ENCODE measurements at places on chromosomes 16 and 17.

GRCh38 chr16:1002399-1003166, 21.0 kb downstream of the SOX8 start:
- peak; percentile 73 for DNase-seq

DNA sequence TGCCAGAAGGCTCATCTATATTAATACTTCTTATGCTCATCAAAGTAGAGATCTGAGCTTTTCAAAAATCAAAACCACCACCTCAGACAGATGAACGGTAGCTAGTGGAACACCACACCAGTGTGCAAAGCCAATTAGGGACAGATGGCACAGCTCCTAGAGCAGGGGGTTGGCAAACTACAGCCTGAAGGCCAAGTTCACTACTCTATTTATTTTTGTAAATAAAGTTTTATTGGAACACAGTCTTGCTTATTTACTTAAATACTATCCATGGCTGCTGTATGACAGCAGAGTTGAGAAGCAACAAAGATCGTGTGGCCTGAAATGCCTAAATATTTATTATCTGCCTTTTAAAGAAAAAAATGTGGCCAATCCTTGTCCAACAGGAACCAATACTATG, 56.8 kb downstream of the AMFR start:
- no peak for DNase-seq

DNA sequence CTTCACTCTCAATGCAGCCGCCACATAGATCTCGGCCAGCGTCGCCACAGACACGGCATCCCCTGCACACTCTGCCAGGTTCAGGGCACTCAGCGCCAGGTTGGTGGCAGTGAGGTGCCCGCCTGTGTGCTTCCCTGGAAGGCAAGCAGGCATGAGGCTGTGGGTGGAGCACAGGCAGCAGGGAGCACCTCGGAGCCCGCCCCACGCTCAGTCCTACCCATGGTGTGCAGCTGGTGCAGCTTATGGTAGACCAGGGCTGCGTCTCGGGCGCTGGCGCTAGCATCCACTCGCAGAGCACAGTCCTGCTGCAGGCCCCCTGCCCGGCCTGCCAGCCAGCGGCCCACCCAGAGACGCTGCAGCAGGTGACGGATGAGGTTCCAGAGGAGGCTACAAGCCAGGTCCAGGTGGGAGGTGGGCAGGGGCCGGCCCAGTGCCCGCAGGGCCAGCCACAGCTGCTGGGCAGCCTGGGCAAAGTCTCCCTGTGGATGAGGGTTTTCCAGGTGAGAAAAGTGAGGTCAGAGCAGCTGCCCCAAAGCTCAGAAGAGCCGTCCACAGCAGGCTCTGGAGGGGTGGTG, 20.5 kb downstream of the SREBF1 start:
- no peak for DNase-seq

DNA sequence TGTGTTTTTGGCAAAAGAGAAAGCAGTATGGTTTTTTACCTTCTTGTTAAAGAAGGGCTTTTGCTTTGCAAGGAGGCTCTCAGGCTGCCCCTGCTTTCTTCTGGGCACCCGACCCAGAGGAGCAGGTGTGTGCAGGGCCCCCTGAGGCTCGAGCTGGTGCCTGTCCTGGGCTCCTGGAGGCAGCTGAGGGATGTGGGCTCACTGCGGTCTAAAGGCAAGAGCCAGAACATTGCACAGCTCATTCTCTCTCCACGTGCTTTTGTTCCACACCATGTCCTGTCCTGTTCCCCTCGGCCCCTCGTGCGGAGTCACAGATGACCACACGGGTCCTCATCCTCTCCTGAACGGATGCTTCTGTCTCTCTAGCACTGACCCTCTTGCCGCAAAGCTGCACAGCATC, 36.7 kb upstream of the CAPN15 start:
- DNase-seq = no peak

GRCh38 chr16:66079671-66080334, 286.7 kb upstream of the CDH5 start:
- DNase-seq = peak; percentile 52

DNA sequence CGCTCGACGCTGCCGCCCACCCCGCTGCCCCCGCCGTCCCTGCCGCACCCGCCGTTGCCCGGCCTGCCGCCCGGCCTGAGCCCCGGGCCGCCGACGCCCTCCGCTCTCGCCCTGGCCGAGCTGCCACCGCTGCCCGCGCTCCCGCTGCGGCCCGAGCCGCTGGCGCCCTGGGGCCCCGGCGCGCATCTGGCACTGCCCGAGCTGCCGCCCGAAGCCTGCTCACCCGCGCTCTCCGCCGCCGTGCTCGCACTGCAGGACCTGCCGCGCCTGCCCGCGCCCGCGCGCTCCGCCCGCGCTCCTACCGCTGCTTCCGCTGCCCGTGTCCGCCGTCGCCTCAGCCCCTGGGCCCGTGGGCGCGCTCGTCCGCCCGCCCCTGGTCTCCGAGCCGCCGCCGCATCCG, 8.4 kb upstream of the CLDN9 start:
- no peak for DNase-seq

- no peak for DNase-seq
These were observed 125.5 kb upstream of the MPHOSPH6 start for GRCh38 chr16:82295290-82296201.

- no peak for DNase-seq
These were observed 417.1 kb downstream of the XYLT1 start for GRCh38 chr16:17053536-17054160.

GRCh38 chr16:57084257-57084770, 8.1 kb upstream of the CPNE2 start:
- peak; percentile 79 for DNase-seq

- peak; percentile 35 for DNase-seq
These were observed 35.5 kb upstream of the ZC3H18 start for GRCh38 chr16:88534638-88535190.

GRCh38 chr16:27403601-27403992, 1.6 kb downstream of the IL21R start:
- no peak for DNase-seq

DNA sequence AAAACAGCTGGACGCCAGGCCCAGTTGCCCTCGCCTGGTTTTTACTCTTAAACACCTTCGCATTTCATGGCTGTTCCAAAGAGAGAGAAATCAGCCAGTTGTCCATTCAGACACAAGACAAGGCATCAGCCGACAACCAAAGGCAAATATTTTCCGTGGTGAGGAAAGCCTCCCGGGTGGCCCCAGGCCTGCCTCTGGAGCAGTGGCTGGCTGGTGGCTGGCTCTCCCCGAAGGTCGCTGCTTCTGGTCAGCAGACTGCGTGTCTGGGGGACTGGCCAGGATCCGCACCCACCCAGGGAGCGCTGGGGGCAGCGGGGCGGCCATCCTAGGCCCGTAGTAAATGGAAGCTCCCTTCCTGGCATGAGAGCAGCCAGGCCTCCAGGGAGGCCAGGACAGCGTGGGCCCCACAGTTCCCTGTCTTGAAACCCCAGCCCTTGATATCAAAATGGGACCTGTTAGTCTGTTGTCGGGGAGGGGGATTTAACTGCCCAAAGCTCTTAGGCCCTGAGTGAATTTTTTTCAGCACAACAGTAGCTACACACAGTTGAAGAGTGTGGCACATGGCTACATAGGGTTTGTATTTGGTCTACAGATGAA, 57.7 kb downstream of the SREBF1 start:
- DNase-seq = no peak

DNA sequence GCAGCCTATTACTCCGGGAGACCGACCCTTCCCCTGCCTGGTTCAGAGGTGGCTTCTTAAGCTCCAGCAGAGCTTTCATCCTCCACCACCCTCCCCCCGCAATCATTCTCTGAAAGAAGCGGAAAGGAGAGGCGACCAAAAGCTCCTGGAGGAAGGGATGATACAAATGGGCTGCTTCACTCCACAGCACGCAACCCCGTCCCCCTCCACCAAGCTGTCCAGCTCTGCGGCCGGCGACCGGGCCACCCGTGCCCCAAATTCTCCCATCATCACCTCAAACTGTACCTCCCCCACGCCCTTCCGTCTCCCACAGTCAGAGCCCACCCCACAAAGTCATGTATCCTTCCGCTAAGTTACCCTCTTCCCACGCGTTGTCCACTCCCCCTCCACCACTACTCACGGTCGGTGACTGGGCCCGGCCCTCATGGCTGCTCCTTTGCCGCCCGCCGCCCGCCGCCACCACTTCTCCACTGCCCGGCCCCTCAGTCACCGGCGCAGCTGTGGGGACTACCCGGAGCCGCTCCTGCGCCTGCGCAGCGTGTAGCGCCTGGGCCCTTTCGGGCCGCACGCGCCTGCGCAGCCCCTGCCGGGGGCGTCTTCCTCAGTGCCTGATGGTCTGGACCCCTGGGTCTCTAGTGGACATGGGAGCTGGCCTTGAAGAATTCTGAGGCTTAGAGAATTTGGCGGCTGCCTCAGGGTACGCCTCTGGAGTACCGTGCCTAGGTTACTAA, at the start of gene FAM222B:
TSS of gene FAM222B (minus strand) at position 509 of the 731 bp plus-strand sequence. CDS start 76,123 bp downstream, outside the sequence.
- peak; percentile 83 for DNase-seq

DNA sequence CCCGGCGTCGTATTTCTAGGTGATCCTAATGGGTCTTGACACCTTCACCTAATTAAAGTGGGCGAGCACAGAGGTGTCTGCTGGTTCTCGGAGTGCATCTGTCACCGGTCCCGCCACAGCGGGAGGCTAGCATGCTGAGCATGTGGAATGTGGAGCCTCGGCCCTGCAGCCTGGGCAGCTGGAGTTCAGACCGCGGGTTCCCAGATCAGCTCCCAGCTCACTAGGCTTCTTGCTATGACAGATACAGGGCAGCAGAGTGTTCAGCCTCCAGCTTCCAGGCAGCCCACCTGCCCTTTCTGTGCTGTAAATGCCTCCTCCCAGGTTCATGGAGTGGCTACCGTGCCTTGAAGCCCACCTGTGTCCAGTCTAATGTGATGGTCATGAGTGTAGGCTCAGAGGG, 166.7 kb downstream of the CPPED1 start:
- no peak for DNase-seq

- no peak for DNase-seq
These were observed 42.3 kb downstream of the PIPOX start for GRCh38 chr17:29085223-29085622.

GRCh38 chr17:75096082-75096625, 8.4 kb downstream of the SLC16A5 start:
- peak; percentile 66 for DNase-seq

- no peak for DNase-seq
These were observed 38.3 kb upstream of the NAT9 start for GRCh38 chr17:74814453-74814852.

GRCh38 chr16:22815863-22816262, 1.9 kb downstream of the HS3ST2 start:
- DNase-seq = no peak

DNA sequence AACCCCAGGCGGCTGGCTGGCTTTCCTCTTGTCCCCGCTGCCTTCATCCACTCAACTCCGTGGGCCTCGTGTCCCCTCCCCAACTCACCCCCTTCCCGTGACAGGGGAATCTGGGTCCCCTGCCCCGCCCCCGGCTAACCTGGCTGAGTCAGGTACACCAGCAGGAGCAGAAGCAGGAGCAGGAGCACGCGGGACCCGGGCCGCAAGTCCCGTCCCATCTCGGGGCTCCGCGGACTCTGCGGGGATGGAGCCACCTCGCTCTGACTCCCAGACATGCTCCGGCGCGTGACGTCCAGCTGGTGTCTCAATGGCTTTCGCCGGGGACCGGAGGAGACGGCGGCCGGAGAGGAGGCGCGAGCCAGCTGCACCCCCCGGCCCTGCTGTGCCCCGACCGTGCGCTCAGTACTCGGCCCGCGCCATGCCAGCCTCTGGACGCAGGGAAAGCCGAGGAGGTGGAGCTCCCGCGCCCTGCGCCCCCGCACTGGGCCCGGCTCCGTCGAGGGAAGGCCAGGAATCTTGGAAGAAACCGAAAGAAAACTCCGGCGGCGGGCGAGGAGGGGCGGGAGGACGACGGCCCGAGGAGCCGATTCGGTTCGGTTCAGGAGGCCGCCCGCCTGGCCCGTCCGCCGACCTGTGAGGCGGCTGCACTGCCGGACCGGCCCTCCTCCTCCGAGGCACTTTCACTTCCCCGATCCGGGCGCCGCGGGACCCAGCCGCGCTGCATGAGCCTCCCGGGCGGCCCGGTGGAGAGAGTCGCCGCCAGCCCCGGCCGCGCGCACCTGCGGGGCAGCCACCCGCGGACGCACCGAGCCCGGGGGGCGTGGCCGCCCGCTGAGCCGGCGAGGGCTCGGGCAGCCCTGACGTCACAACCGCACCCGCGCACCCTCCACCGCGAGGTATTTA, at the start of the genes CXCL16 and ZMYND15:
TSS of gene CXCL16 (minus strand) at position 807 of the 903 bp plus-strand sequence. CDS start at position 218, 589 bp downstream.
TSS of gene ZMYND15 (plus strand) at position 712 of the 903 bp plus-strand sequence. CDS start 716 bp downstream, outside the sequence.
- peak; percentile 20 for DNase-seq

DNA sequence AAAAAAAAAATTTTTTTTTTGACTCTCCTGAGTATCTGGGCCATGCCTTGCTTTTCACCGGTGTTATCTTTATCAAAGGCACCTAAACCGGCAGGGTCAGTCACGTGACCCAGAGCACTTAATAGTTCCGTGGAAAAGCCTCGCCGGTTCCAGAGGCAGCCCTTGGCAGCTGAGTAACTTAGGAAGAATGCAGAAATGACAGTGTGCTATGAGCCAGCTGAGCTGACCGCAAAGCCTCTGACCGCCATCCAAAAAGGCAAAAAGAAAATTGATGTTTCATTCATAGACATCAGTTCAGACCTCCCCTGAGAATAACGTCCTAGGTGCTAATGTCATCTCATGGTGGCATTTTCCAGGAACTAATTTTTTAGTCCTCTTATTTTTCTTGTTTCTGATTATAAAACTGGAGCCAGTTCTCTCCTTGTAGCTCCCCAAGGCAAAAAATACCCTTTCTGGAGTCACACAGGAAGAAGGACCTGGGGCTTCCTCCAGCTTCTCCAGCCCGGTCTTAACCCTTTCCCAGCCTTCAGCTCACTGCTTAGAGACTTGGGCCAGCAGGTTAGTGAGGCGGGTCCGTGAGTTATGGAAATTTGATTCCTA, 122.6 kb downstream of the SOCS1 start:
- DNase-seq = peak; percentile 95

DNA sequence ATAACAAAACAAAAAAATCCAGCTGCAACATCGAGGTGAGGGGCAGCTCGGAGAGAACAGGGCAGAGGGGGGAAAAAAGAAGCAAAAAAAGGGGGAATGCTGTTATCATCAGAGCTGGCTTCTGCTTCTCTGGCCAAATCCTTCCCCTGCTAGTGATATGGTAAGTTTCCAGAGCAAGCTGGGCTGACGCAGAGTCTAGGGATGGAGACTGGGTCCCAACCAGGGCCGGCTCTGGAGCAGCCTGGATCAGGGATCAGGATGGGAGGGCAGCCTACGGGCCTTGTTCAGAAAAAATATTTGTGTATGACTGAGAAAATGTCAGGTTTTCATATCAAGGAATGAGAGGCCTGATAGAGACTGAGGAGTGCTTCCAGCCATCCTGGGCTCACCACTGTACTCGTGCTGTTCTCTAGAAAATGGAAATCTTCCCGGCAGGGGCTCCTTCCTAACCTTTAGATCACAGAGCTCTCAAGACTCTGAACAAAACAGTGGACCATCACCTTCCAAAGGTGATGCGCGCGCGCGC, 726 bp upstream of the C1QTNF1 start:
- peak; percentile 48 for DNase-seq
